ENCODE measurements at places on chromosomes 3 and 15.

DNA sequence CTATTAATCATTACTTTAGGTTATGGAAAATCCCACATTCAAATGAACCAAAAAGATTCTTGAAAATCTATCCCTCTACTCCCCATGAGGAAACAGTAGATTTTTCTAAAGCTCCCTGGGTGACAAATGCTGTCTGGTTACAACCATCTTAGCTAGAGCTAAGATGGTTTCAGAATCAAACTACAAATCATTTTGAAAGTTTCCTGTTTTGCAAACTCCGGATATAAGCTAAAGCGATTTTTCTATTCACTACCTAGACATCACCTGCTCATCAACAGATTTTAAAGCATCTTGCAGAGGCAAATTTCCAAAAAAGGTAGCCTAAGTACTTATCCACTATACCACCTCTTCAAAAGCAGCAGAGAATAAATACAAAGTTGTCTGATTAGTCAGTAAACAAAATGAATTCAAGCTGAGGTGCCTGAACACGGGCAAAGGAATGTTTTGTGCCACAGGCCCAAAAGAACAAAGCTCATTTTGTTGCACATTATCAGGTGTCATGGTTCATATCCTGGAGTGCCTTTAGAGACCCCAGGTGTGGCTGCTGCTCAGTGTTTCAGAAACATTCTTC, 204.9 kb downstream of the TNIK start:
- DNase-seq: no peak

- DNase-seq: no peak
These were observed 45.7 kb downstream of the EHHADH start for GRCh38 chr3:185207931-185208746.

DNA sequence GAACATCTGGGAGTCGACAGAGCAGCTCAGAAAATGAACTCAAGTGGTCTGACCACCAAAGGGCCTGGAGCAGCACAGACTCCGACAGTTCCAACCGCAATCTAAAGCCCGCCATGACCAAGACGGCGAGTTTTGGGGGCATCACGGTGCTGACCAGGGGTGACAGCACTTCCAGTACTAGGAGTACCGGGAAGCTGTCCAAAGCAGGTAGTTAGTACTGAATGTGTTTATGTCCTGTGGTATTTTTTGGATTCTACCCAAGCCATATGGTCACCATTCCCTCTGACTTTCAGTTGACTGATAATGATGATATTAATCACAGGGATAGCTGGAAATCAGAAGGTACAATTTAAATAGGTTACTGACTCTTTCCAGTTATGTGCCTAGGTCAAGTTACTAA, 82.3 kb downstream of the ARPP21 start:
- DNase-seq: no peak

DNA sequence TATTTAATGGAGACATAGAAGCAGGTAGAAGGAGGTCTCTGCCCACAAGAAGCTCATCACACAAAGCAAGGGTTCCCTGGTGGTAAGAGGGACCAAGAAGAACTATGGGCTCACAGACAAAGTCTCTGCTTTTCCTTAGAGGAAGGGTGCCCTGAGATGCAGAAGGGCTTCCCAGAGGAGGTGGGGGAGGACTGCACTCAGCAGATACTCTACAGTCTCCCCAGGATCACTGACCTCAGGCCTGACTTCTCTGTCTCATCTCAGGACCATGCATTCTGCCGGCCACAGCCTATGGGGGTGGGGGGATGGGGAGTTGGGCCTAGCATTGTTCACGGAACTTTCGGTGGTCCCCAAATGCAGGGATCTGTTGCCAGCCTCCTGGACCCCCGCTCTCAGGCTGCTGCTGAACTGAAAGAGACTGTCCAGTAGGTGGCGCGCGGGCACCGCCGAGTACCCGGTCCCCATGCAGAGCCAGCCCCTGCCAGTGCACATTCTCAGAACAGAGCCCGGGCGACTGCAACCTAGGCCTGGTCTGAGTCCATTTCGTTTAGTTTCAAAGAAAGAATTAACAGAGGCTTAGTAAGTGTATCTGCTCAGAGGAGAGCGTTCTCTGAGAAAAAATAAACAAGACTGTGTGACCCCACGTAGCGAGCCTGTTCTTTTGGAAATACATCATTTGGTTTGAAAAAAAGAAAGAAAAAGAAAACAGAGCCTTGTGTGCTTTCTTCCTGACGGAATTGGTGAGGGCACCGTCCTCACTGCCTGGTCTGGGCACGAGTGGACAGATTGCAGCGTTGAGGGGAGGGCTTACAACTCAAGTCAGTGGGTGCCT, 74.1 kb downstream of the LRTM1 start:
- DNase-seq: no peak

- no peak for DNase-seq
These were observed 84.1 kb upstream of the PRR23E start for GRCh38 chr3:127108796-127109195.

DNA sequence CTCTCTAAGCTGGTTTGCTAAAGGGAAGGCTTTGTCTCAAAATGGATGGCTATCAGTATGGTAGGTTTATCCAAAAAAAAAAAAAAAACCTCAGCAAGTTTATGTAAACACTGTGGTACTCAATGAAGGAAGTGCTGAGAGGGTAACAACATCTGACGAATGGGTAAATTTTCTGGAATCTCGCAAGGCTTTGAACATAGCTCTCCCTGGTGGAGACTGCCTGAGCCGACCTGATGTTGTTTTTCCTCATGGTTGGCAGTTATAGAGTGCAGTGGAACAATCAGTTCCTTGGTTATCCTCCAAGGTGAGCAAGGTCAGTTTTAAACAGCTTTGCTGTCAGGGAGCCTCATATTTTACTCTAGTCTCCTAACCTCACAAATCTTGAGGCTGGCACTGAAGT, 94.6 kb downstream of the ZPLD1 start:
- no peak for DNase-seq

DNA sequence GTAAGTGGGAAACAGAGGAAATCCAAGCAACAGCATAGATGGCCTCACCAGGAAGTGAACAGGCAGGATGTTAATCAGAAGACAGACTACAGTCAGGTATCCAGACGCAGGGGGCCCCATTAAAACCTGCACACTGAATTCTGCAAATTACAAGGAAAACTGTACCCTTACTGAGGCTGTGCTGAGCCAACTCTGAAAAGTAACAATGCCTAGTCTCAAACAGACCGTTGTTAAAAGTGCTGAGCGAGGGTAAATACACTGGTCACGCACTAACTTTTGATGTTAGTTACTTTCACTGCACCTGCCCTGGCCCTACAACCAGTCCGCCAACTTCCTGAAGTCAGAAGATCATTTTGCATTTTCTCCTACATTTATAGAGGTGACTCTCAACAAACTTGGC, 1.0 kb downstream of the TAMM41 start:
- DNase-seq: no peak

DNA sequence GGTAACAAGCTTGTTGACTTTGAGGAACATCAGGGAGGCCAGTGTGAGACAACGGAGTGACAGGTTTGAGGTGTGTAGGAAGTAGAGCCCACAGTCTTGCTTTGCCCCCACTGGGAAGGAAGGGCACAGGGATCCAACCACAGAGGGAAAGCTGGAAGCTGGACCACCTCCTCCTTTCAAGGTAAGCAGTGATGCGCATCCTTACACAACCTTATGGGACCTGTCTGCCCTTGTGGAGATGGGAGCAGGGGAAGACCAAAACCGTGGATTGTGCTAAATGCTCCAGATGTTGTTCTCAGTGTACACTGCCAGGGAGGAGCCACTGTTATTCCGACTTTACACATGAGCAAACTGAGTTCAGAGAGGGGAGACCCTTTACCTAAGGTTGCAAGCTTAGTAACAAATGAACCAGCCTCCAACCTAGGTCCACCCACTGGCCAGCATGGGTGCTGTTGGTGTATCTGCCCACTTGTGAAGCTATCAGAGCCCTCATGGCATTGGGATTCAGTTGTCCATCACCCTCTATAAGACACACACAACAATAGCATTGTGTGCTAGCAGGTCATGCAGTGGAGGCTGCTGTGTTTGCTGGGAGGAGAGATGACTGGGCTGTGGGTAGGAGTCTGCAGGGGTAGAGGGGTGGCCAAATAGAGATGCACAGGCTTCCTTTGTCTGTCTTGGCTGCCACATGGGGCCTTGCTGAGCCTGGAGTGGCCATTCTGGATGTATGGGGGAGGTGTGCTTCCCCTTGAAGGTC, 586 bp upstream of the LSMEM2 start:
- no peak for DNase-seq

- DNase-seq: no peak
These were observed 167.3 kb downstream of the LPP start for GRCh38 chr3:188321258-188321657.

DNA sequence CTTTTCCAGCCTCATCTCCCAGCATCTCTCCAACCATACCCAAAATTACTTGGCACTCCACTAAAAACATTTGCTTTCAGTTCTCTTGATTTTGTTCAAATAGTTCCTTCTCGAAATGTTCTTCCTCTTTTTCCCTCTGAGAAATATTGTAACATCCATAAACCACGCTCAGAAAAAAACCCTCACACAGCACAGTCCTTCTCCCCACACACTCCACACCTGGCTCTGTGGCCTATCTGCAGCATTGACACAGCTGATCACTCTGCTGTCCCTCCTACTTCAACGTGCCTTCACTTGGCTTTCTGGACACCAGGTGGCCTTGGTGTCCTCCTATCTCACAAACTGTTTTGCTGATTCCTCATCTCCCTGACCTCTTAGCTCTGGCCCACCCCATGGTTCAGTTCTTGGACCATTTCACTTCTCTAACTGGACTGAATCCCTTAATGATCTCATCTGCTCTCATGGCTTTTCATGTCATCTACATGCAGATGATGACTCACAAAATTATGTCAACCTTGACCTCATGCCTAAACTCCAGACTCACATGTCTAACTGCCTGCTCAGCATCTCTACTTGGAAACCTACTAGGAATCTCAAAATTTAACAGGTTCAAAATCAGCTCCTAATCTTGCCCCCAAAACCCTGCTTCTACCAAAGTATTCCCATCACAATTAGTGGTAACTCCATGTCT, 93.3 kb downstream of the TRIM42 start:
- DNase-seq: no peak

GRCh38 chr3:158095814-158096704, 10.2 kb downstream of the SHOX2 start:
- no peak for DNase-seq

- DNase-seq: no peak
These were observed 144.2 kb upstream of the SNTN start for GRCh38 chr3:63508305-63508704.

DNA sequence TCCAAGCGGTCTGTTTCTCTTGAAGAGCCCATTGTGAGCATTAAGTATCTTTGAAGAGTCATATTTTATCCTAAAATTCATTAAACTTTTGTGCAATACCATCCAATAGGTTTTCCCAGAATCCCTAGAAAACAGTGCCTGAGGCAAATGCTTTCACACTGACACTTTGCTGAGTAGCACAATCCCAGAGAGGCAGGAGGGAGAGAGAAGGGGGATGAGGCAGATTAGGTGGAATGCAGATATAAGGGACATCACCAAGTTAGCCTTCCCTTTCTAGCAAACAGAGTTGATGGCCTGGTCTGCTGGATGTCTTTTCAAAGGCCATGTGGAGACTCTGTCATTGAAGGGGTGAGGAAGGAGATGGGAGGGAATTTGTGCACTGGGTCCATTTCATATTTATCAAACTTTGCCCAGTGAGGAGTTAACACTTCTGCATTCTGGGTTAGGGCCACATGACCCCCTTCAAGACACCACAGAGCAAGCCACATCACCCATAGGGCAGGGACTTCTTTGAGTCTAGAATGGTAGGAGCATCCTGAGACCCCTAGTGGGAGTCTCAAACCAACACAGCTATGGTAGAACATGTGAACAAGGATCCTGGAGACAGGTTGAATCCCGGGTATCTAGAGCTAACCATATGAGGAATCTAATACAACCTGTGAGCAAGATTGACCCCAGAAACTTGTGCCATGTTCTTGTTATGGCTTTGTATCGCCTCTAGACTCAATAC, 32.0 kb upstream of the SEMA6D start:
- DNase-seq: no peak

DNA sequence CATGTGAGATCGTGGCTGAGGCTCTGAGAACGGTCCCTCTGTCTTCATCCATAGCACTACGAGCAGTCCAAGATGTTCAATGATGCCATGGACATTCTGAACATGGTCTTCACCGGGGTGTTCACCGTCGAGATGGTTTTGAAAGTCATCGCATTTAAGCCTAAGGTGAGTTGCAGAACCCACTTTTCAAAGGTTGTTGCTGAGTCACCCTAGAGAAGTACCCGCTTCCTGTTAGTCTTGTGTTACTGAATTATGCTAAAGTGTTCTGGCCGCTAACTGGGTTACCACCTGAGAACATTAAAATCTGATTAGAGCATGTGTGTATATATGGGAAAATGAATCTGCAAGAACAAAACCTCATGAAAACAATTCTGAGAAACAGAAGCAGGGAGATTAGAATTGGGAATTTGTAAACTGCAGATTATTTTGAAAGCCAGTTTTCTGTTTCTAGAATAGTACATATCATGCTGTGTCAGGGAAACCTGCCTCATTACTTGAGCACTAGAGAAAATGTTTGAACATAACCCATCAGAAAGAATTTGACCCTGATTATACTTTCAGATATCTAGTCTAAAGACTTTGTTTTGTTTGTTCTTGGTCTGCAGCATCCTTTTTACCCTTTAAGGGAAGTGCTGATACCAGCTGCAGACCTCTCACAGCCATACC, 92.6 kb downstream of the CHDH start:
- DNase-seq: no peak

- no peak for DNase-seq
These were observed 449.4 kb upstream of the PROK2 start for GRCh38 chr3:72234391-72234790.

DNA sequence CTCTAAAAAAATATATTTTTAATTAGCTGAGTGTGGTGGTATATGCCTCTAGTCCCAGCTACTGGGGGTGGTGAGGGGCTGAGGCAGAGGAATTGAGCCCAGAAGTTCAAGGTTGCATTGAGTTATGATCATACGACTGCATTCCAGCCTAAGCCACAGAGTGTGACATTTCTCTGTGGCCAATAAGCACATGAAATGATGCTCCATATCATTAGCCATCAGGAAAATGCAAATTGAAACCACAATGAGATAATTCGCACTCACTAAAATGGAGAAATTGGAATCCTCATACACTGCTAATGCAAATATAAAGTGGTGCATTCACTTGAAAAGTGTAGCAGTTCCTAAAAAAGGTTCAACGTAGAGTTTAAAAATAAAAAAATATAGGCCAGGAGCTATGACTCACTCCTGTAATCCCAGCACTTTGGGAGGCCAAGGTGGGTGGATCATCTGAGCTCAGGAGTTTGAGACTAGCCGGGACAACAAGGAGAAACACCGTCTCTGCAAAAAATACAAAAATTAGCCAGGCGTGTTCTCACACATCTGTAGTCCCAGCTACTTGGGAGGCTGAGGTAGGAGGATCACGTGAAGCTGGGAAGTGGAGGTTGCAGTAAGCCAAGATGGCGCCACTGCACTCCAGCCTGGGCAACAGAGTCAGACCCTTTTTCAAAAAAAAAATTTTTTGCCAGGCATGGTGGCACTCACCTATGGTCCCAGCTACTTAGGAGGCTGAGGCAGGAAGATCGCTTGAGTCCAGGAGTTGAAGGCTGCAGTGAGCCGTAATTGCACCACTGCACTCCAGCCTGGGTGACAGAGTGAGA, 35.2 kb downstream of the IFT122 start:
- DNase-seq: no peak
